CD4-positive, alpha-beta memory T cell (primary cell): ENCODE measurements at places on chromosomes 11 and 22. TPM values are rescaled to one million over a fixed set of nuclear protein-coding genes. Genes with fewer than 3 reads are reported as not detected.

The CABP7 gene
- not detected for total RNA-seq

The OR52H1 gene
- not detected for total RNA-seq

The CRYAB gene
- not detected for total RNA-seq

DNA sequence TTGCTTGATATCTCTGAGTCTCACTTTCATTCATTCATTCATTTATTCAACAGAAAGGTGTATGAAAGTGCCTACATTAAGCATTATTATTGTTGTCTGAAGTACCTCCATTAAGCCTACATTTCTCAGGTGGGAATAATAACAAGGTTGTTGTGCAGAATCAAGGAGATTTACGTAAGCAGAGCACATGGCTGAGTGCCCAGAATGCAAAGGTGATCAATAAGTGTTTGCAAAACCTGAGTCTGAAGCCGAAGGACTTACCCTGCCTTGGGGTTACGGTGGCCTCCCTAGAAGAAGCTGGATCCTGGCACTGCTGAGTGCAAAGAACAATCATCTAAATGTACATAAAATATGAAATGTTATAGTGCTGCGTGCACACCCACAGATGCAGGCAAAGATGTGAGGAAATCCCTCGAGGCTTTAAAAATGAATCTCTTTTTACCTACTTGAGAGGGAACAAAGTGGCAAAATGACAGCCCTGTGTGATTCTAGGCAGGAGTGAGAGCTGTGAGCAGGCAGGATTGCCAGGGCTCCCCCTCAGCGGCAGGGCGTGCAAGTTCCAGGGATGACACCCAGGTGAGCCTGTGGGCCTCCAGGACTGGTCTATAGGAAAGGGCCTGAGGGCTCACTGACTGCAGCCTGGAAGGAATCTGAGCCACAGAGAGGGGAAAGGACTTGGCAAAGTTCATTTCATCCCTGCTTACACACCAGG is 133.1 kb upstream of the TBCEL start:
- DNase-seq = no peak

GRCh38 chr22:30866216-30866615 is 102.4 kb downstream of the MORC2 start:
- DNase-seq = no peak

DNA sequence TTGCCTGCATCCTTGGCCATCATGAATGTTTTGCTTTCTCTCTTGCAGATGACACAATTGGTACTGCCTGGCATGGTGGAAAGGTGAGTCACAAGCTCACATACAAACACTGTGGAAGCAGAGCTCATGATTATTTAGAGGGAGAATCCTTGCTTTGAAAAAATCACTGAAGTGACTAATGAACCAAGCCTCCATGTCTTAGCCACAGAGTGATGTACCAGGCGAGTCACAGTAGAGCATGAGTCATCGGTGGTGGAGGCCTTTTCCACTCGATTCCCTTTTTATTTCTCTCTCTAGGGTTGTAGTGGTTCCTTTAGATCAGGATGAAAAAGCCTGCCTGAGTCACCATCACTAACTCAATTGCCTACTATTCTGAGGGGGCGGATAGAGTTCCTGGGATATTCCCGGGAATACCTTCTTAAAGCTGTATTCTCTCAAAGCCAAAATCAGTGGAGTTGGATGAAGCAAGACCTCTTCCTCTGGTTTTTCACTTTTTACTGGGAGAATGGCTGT is 49.6 kb upstream of the ALKBH3 start:
- no peak for DNase-seq

DNA sequence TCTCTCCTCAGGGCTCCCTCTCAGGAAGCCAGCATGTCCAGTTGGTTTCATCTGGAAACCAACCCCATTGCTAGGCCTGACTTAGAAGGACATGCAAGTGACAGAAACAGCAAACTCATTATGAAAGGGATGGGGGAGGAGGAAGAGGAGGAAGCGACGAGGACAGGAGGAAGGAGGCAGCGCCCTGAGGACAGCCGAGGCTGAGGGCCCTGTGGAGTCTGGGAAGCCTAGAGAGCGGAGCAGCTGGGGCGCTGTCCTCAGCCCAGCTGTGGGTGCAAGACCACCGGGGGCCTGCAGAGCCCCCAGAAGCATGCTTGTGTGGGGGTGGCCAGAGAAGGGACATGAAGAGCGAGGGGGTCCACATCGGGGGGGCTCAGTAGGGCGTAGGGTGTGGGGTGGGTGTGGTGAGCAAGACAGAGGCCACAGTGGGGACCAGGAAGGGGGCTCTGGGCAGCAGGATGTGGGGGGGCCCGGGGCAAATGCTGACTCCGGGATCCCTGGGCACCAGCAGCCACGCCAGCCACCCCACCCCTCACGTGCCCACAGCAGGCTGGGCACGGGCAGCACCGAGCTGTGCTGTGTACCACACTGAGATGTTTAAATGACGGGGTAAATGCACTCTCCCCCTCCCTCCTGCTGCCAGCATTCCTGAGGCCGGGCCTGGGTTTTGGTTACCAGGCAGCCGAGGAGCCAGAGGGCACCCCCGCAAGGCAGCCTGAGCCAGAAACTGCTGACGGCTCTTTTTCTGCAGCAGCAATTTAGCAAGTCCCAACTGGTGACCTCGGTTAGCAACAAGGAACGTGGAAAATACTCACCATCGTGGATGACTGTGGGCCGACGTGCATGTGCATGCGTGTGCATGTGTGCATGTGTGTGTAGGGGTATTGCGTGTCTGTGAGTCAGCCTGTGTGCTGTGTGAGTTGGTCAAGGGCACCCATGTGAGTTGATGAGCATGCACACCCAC is 82.7 kb upstream of the LINC01488 start:
- DNase-seq = no peak

DNA sequence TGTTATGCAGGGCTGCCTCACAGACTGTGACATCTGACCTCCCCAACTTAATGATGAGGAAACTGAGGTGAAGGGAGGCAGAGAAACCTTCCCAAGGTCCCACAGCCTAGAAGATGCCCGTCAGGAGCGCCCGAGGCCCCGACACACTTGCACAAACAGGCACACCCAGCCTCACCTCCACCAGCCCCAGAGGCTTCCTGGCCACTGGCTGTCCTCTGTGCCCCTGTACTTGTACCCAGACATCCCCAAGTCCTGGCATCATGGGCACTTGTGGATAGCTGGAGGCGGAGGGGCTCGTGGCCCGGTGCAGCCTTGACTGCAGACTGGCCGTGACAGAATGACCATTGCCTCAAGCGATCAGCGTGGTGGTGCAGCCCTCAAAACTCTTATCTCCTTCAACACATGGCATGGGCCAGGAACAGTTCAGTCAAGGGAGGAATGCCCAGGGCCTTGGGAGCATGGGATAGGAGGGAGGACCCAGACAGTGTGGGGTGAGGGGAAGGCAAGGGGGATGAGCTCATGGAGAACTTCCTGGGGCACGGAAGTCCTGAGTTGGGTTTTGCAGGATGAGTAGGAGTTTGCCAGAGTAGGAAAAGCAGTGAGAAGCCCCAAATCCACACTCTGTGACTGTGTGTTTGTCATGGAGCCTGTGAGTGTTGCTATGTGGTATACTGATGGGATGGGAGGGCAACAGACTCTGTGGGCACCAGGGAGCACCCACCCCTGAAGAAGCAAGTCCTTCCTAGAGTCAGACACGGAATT is 25.8 kb upstream of the PPARA start:
- DNase-seq = no peak

DNA sequence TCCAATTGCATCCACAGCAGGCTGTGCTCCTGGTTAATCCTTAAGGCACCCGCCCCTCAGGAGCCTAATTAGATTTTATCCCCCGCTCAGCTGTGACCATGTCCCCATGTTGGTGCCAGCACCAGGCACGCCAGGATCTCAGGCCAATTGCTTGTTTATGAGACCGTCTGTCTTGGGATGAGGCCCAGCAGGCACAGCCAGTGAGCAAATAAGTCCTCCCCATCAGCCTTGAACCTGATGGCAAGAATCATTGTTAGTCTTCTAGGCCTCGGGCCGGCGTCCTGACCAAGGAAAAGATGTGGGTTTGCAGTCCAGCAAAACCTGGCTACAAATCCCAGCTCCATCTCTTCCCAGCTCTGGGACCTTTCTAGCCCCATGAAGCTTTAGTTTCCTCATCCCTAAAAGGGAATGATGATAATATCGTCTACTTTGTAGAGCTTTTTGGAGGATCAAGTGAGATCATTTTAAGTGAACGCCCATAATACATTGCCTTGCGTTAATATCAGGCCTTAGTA is 57.3 kb downstream of the TP53I11 start:
- no peak for DNase-seq

DNA sequence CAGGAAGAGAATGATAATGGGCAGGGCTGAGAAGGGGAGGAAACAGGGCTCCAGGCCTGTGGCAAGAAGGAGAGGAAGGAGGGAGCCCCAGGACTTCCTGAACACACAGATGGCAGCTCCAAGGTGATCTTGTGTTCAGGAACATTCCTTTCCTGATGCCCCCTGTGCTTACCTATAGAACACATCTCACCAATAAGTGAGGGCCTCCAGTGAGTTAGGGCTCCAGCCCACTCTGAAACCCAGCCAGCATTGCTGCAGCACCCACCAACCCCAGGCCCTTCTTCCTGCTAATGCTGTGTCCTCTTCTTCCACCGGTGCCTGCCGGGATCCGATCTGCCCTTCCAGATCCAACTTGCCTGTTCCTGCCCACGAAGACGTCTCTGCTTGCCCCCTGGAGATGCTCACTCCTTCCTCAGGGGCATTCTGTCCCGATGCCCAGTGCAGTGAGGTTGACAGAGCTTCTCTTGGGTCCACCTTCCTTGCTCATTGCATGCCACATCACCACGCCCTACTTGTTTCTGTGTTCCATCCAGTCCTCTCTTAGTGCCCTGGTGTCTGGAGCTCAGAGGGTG is 17.4 kb downstream of the ANKK1 start:
- no peak for DNase-seq

- no peak for DNase-seq
These were observed 151.9 kb downstream of the CACNA1I start for GRCh38 chr22:39722501-39722900.

GRCh38 chr11:40338739-40339138 is 1120.7 kb downstream of the LRRC4C start:
- DNase-seq = no peak

GRCh38 chr11:99548264-99548663 is 527.5 kb downstream of the CNTN5 start:
- DNase-seq = no peak

- no peak for DNase-seq
These were observed 89.0 kb downstream of the OPCML start for GRCh38 chr11:133443206-133443747.

- DNase-seq = no peak
These were observed 323.0 kb upstream of the CCDC90B start for GRCh38 chr11:83609191-83609590.

DNA sequence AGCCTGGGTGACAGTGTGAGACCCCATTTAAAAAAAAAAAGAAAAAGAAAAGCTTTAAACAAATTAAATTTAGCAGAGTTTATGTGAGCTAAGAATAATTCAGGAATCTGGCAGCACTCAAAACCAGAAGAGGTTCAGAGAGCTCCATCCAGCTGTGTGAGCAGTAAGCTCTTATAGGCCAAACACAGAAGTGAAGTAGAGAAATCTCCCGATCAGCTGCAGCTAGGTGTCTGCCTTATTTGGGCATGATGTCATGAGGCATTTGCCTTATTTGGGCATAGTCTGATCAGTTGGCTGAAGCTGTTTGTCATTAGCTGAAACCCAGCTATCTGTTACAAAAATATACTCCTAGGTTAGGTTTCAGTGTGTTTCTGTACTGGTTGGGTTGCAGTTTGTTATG is 8.2 kb downstream of the MS4A15 start:
- DNase-seq = no peak

- DNase-seq = no peak
These were observed 910.1 kb downstream of the TBC1D22A start for GRCh38 chr22:47672526-47672925.

DNA sequence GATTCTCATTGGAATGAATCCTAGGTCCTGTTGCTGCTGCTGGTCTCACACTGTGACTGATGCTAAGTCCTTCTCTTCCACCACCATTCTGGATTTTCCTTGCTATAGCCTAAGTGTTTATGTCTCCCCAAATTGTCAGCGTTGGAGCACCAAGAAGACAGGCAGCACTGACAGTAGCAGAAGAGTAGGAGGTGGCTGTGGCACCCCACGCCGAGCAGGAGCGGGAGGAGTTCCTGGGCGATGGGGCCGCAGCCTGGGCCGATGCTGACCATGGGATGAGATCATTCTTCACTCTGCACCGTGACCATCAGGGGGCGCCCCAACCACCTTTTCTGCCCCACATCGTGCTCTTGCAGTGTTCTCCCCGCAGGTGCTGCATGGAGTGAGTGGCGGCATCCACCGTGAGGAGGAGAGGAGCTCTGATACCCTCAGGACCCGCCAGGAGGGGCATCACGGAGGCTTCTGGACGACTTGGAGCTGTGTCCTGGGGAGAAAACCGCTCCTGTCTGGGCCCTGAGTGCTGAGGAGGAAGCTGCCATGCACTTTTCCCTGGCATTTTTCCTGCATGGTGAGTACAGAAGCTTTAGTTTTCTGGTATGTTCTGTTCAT is 57.0 kb downstream of the LRRC74B start:
- peak; percentile 62 for DNase-seq

GRCh38 chr22:49951986-49952896 is 8.3 kb upstream of the PIM3 start:
- DNase-seq = no peak

- no peak for DNase-seq
These were observed 6.7 kb upstream of the PKP3 start for GRCh38 chr11:387193-387793.

GRCh38 chr11:57126766-57127400 is 54.9 kb upstream of the LRRC55 start:
- no peak for DNase-seq
